RKO (cell line): ENCODE measurements at places on chromosomes 16 and 17.

- no peak for DNase-seq
Observed at GRCh38 chr17:34382621-34383124, 19.6 kb upstream of the CCL1 start.

GRCh38 chr17:67639979-67640378 lies 77.8 kb upstream of the NOL11 start:
- no peak for DNase-seq

GRCh38 chr17:80316431-80316830 lies 55.8 kb downstream of the RNF213 start:
- no peak for DNase-seq

- DNase-seq, result no peak
Observed at GRCh38 chr16:17829811-17830210, 359.1 kb upstream of the XYLT1 start.

GRCh38 chr17:31582151-31582907 lies 190.9 kb downstream of the RAB11FIP4 start:
- no peak for DNase-seq

DNA sequence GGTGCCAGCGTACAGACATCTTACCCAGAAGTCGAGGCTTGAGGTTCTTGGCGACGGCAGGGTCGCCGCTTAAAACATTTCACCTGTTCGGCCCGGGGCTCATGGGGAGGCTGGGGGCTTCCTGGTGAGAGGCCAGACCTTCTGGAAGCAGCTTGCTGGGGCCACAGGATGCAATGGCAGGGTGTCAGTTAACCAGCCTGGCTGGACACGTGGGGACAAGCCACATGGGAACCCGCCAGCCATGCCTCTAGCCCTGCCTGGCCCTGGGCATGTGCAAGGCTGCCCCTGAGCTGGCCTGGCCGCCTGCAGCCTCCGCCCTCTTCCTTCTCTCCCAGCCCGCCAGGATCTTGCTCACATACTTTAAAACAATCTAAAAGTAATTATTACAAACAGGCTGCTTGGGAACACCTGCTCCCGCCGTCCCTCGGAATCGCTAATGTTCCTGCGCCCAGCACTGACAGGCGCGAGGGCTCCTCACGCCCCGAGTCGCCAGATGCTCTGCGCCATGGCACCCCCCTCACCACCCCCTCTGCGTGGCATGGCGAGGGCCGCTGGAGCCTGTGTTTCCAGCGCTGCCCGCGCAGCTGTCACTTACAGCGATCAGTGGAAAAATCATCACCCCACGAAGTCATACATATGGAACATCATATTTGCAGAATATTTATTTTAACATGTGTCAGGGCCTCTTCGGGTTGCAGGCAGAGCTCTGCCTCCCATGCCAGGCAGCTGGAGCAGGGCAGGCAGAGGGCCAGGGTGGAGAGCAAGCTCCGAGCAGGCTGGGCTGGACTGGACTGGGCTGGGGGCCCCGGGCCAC lies 188.7 kb upstream of the GSE1 start:
- DNase-seq, result no peak

DNA sequence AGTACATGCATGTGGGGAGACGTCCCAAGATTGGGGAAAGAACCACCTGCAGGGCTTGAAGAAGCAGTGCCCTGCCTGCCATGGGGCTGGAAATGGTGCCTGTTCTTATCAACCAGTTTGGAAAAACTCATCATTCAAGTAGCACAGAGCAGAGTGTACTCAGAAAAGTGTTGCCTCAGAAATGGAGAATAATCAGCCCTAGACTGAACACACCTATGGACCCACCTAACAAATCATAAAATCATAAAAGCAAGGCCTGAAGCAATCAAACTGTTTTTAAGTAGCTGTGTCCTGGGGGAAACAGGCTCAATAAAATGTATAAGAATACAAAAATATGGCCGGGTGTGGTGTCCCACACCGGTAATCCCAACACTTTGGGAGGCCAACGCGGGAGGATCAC lies 11.2 kb downstream of the QRICH2 start:
- DNase-seq, result no peak

DNA sequence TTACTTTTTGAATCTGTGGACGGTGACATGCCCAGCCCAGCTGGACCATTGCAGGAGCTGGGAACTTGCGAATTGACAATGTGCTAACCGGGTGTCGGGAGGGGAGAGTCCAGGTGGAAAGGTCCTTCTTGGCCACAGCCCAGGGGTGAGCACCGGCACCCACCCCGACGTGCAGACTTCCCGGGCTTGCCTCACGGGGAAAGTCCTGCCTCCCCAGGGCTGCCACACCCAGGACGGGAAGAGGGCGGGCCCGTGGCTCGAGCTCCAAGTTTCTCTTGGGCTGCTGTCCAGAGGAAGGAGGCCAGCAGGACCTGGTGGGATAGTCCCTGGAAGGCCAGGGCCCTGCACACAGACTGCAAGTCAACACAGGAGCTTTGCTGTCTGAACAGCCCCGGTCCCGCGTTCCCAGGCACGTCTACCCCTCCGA lies 17.7 kb downstream of the CARD14 start:
- no peak for DNase-seq

DNA sequence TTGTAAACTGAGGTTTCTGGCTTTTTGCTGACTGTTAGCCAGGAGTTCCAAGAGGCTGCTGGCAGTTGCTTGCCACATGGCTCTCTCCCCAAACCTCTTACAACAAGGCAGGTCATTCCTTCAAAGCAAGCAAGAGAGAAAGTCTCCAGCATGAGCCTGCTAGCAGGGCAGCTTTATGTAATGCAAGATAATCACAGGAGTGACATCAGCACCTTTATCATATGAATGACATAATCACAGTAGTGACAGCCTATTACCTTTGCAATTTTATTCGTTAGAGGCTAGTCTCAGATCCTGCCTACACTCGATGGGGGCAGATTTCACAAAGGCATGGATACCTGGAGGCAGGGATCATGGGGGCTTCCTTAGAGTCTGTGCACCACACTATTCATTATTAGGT lies 79.5 kb upstream of the KCNJ16 start:
- DNase-seq, result no peak

GRCh38 chr16:86884390-86884650 lies 306.0 kb downstream of the FOXL1 start:
- DNase-seq, result no peak

DNA sequence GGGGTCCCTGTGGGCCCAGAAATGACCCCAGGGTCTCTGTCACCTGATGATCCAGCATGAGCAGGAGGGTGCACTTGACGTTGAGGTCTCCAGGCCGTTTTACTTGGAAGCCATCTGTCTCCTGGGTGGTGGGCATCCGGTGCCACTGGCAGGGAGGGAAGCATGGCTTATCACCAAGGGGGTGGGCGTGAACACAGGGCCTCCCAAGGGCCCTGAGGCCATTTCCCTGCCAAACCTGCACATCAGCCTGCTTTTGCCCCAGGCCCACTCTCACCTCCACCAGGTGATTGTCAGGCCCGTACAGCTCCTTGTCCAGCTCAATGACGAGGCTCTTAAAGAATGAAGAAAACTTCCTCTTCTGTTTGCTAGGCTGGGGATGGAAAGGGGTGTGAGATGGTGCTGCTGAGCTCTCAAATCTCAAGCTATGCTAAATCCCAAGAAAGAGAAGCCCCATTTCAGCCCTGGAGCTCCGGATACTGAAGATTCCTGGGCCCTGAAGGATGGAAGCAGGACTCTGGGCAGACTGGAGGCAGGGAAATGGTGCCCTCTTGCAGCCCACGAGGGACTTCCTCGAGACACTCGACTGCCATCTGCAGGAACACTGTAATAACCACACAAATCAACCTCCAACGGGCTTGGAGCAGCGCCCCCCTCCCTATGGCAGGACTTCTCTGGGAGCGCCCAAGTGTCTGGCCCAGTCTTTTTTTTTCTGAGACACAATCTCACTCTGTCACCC lies 7.1 kb upstream of the FTSJ3 start:
- peak; percentile 93 for DNase-seq

DNA sequence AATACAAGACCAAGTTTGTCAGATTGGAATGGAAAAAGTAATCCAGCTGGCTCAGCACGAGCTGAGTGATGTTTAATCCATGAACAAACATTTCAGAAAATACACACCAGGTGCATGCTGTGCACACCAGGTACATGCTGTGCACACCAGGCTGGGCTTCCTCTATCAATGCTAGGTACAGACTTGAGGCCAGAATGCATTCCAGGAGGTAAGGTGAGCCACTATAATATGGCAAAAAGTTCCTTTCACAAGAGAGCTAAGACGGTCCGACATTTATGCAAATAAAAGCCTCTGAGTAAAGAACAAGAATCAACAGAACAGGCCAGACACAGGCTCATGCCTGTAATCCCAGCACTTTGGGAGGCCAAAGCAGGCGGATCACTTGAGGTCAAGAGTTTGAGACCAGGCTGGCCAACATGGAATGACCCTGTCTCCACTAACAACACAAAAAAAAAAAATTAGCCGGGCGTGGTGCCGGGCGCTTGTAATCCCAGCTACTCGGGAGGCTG lies 128.2 kb downstream of the ZNF778 start:
- no peak for DNase-seq

DNA sequence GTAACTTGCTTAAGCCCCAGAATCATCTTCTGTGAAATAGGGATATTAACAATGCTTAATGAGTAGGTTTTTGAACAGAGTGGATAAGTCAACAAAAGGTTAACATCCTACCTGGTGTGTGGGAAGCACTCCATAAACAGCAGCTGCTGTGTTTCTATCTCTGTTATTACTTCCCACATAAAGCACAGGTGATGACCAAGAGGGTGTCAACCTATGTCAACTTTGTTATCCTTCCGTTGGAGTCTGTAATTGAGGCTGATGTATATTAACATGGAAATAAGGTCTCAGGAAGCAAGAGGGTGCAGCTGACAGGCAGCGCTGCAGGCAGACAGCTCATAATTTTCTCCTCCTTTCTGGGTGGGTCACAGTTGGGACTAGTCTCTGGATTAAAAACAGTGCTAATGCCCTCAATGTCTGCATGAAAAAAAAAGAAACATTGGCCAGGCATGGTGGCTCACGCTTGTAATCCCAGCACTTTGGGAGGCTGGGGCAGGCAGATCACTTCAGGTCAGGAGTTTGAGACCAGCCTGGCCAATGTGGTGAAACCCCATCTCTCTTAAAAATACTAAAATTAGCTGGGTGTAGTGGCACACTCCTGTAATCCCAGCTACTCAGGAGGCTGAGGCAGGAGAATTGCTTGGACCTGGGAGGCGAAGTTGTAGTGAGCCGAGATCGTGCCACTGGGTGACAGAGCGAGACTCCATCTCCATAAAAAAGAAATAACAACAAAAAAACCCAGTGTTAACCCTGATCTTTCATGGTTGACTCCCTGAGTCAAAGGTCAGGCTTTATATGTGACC lies 269.6 kb downstream of the SNX29 start:
- DNase-seq, result no peak

- no peak for DNase-seq
Observed at GRCh38 chr16:86499889-86500707, 10.2 kb upstream of the FOXF1 start.

DNA sequence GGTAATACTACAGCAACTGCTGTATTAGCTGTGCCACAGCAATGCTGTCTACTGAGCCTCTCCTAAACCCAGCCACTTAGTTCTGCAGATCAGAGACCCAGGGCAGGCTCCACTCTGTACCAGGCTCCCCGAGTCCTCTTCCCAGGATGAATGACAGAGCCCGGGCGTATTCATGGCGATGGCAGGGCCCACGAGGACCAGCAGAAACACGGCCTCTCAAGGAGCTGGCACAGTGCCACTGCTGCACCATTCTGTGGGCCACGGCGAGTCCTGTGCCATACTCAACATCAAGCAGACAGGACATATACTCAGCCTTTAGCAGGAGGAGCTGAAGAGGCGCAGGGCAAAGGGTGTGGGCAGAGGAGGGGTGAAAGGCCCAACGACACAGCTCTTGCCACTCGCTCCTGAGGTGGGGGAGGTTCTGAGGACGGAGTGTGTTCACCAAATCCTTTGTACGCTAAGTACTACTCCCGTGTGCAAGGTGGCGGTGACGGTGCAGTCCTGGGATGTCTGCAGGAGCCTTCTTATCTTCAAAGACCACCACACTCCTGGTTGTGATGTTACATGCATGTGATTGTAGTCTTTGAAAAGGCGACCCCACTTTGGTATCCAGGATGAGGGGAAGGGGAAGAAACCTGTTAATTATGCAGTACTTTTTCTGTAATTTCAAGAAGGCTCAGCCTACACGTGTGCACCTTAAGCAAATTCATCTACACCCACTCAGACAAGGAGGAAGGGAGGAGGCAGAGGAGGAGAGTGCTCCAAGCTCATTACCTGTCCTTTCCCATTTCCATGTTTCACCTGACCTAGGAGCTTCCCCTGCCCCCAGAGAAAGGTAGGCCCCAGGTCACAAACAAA lies 98.0 kb downstream of the AMFR start:
- DNase-seq, result no peak

GRCh38 chr16:57260294-57260929 lies 15.4 kb downstream of the ARL2BP start:
- DNase-seq, result peak; percentile 60

GRCh38 chr16:87308826-87309225 lies 8.4 kb downstream of the C16orf95 start:
- DNase-seq, result no peak

GRCh38 chr17:57160624-57161023 lies 75.6 kb downstream of the AKAP1 start:
- DNase-seq, result no peak

DNA sequence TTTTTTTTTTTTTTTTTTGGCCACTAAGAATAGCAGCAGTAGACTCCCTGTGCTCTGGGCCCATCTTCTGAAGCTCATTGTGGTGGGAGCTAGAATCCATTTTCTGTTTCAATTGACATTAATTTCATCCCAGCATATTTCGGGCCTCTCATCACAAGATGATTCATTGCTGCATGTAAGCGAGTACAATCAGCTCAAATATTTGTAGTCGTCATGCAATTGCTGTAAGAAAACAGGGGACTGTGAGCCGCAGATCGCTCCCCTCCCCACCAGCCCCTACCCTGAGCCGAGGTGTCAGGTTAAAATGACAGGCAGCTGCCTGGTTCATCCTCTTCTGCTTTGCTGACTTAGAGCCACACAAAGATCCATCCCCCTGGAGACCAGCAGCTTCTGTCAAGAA lies 358.8 kb upstream of the CDH5 start:
- no peak for DNase-seq

DNA sequence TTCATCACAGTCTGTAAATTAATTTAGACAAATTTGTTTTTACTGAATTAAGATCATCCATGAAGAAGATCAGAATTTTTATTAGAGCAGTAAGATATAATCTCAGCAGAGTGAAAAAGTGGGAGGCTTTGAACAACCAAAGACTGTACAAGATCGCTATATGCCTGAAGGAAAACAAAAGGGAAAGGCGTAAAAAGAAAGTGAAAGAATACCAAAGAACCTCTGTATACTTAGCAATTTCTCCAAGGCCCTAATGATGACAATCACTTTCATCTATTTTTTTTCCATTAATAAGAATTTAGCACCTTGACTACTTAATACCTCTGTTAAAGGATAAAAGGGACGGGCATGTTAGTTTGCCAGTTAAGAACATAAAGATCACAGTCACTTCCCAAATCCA lies 38.6 kb upstream of the ABCA10 start:
- no peak for DNase-seq

GRCh38 chr16:56294579-56294978 lies 103.3 kb downstream of the GNAO1 start:
- no peak for DNase-seq

- DNase-seq, result no peak
Observed at GRCh38 chr17:34647511-34647910, 68.1 kb downstream of the TMEM132E start.
